NCI-H2081 treated with DMSO at 0.1 percent for 48 hours (cell line): ENCODE measurements at places on chromosomes 7 and 10.

- DNase-seq: no peak
Observed at GRCh38 chr10:104040862-104041789, 44.6 kb downstream of the COL17A1 start.

GRCh38 chr7:100893910-100894721 lies 1.6 kb downstream of the ACHE start:
- no peak for DNase-seq

- DNase-seq: no peak
Observed at GRCh38 chr10:12394241-12395033, 45.1 kb downstream of the CAMK1D start.

GRCh38 chr7:108016841-108017775 lies 14.1 kb upstream of the LAMB1 start:
- DNase-seq: no peak

DNA sequence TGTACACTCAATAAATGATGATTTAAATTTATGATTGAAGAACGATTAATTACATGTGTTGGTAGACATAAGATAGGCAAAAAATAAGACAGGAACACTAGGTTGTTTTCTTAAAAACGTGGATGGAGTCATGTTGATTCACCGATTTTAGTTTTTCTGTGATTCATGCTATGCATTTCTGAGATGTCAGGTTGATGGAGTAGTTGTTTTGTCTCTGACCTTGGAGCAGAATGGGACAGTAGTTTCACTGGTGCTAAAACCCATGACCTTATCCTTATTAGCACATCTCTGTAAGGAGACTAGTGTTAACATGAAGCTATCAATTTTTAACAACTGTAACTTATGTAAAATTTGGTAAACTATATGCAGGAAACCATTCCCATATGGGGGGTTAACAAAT lies 611.6 kb upstream of the FZD8 start:
- no peak for DNase-seq

DNA sequence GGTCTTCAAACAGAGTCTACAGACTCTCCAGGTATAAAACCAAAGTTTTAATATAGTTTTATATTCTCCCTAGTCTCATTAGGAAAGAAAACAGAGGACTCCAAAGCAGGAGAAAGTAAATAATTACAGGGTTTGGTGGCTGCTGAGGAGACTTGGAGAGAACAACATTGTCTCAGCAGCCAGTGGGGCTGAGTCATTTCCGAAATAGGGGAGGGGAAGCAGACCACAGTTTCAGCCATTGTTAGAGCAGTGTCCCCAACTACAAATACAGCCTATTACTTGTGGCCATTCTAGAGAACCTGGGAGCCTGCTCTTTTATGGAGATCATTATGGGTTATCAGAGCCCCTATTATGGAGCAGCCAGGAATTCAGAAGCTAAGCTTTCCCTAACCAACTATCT lies 44.2 kb upstream of the A1CF start:
- DNase-seq: no peak

- peak; percentile 57 for DNase-seq
Observed at GRCh38 chr7:47454069-47454973, 127.6 kb downstream of the TNS3 start.

DNA sequence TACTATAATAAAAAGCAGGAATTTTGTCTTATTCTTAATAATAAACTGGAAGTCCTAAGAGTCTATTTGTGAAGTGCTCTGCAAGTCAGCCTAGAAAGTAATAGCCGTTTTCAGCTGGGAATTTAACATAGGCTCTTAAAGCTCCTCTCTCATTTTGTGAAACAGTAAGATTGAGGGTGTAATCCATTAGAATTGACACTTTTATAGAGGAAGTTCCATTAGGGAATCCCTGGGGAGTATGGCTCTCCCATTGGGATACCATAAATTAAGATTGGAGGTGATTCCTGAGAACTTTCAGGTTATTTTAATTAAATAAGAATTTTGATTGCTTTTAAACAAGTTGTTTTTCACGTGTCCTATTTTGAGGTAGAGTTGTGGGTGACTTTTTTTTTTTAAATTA lies 68.0 kb downstream of the EXOC4 start:
- no peak for DNase-seq

GRCh38 chr7:129989466-129989865 lies 36.7 kb upstream of the UBE2H start:
- no peak for DNase-seq

DNA sequence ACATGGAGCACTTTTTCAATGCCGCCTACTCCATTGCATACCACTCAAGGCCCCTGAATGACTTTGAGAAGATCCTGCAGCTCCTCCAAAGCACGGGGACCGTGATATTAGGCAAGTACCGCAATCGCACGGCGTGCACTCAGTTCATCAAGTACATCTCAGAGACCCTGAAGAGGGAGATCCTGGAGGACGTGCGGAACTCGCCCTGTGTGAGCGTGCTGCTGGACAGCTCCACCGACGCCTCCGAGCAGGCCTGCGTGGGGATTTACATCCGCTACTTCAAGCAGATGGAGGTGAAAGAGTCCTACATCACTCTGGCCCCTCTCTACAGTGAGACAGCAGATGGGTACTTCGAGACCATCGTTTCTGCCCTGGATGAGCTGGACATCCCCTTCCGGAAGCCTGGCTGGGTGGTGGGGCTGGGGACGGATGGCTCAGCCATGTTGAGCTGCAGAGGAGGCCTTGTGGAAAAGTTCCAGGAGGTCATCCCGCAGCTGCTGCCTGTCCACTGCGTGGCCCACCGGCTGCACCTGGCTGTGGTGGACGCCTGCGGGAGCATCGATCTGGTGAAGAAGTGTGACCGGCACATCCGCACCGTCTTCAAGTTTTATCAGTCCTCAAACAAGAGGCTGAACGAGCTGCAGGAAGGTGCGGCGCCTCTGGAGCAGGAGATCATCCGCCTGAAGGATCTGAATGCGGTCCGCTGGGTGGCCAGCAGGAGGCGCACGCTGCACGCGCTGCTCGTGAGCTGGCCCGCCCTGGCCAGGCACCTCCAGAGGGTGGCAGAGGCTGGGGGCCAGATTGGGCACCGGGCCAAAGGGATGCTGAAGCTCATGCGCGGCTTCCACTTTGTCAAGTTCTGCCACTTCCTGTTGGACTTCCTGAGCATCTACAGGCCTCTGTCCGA lies 12.7 kb upstream of the ATP6V0E2 start:
- DNase-seq: no peak

GRCh38 chr10:7697426-7697825 lies 5.7 kb upstream of the ITIH2 start:
- DNase-seq: no peak

DNA sequence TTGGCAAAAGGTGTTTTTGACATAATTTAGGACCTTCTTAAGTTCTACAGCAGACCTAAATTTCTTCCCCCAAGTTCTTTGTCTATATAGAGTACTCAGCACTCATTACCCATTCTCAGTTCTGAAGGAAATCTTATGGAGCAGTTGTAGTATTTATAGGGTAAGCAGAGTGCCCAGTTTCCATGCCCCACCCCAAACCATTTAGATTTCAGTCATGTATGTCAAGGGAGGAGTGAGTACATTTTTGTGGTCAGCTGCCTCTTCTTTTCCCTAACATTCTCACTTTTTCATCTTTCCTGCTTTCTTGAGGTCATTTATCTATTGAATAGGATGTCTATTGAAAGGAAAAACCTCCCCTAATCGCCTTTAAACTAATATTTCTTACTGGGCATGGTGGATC lies 83.3 kb downstream of the KAT6B start:
- DNase-seq: no peak

- no peak for DNase-seq
Observed at GRCh38 chr10:70990681-70991080, 102.3 kb upstream of the PCBD1 start.

DNA sequence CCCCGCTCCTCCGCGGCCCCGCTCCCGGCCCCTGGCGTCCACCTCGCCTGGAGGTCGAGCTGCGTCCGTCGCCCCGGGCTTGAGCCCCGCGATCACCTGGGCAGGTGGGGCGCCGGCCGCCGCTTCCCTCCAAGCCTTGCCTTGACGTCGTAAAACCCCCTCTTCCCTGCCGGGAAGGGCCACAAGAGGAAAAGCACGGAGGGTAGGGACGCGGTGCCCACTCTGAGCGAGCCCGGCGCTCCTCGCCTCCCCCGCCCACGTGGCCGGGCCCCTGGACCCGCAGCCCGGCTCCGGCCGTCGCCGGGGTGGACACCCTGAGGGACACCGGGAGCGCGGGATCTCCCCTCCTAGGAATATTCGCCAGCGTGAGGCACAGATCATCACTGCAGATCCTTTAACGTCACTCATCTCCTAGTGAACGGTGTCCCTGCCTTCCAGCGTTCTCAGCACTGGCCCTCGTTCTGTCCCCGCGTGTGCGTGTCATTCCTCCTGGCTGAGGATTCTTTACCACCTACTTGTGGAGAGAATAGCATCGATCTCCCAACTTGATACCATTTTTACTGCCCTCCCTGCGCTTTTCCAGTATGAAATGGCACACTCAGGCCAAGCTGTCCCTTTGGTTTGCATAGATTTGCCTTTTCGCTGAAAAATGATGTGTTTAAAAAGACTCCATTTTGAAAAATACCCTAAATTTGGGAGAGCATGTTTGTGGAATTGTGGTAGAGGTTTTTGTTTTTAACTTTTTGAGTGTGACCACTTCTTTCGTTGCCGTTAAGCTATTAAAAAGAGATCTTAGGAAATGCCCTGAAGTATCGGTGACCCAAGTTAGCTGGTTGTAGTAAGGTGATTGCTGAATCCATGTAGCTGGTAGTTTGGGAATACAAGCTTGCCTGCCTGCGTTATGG lies 649 bp downstream of the ACTR3B start:
- no peak for DNase-seq

GRCh38 chr10:14748441-14748840 lies 26.3 kb downstream of the FAM107B start:
- no peak for DNase-seq

DNA sequence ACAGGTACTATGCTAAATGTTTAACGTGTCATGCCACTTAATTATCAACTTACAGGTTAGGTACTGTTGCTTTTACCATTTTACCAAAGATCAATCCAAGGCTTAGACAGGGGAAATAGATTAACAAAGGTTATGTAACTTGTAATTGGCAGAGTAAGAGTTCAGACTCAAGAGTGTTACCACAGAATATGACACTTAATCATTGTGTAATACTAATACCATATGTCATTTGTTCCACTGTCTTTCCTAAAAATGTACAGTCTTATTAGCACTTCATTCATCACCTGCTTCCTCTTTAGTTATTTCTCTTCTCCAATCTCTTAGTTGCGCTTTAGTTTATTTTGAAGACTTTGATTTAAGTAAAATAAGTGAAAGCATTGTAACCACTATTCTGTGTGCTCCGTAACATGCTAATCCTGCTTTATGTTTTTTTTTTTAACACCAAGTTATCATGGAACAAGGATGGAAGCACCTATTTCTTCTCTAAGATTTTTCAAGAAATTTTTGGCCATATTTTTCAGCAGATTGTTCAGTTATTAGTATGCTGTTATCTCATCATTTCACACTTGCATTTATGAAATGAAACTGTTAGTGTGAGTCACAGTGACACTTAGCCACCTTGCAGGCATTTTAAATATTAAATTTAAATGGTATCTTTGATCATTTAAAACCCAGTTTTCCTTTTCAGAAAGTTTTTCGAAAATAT lies 197.3 kb downstream of the PHF14 start:
- DNase-seq: no peak

DNA sequence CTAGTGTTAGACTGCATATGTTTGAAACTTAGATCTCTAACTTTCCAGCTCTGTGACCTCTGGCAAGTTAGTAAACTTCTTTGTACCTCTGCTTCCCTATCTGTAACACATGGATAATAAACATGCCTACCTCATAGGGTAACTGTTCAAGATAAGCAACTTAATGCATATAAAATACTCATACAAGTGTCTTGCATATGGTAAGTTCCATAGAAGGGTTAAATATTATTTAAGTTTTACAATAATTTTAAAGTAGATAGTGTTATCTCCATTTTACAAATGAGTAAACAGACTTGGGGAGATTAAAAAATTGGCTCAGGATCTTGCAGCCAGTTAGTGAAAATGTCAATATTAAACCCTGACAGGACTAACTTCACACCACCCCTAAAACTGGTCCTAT lies 30.1 kb upstream of the CD36 start:
- DNase-seq: no peak

DNA sequence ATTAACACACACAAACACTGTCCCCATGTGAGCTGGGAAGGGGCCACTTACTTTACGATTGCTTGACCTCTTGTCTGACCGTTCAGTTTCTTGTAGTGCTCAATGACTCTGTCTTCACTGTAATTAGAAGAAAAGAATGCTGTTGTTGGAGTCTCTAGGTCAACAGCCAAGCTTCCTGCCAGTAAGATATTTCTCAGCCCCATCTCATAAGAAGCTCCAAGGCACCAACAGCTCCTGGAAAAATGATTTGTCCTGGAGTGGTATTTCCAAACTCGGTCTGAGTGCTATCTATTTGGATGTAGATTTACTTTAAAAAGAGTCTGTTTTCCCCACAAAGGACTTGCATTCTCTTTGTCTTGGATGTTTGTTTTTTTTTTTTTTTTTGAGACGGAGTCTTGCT lies 153.7 kb downstream of the PRPF18 start:
- DNase-seq: no peak

DNA sequence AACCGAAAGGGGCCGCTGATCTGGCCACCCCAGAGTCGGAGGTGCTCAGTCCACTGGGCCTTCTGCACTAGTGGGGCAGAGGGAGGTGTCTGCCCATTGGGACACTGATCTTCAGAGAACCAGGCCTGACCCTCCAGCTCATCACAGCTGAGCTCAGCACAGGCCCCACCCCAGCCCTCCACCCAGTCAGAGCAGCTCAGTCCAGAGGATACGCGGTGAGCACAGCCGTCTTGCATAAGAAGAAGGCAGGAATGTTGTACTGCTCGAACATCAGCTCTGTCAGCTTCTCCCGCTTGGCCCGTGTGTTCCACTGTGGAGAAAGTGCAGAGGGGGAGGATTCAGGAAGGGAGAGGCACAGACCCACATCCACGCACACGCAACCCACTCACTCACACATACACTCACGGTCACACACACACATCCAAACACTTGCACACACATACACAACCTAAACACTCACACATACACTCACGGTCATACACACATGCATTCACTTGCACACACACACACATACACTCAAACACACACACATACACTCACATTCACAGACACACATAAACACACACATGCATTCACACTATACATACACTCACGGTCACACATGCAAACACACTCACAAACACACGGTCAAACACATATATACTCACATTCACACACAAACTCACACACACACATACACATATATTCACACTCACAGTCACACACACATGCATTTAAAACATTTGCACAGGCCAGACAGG lies 6.3 kb downstream of the ACTL6B start:
- no peak for DNase-seq
